ENCODE measurements at places on chromosomes 11 and 22. TPM values are rescaled to one million over a fixed set of nuclear protein-coding genes. Genes with fewer than 3 reads are reported as not detected.

Gene SYT13
- total RNA-seq: 0.30 TPM

Gene CBLIF
- not detected for total RNA-seq

- no peak for DNase-seq
Observed at GRCh38 chr11:36088266-36088972, 144.6 kb downstream of the LDLRAD3 start.

DNA sequence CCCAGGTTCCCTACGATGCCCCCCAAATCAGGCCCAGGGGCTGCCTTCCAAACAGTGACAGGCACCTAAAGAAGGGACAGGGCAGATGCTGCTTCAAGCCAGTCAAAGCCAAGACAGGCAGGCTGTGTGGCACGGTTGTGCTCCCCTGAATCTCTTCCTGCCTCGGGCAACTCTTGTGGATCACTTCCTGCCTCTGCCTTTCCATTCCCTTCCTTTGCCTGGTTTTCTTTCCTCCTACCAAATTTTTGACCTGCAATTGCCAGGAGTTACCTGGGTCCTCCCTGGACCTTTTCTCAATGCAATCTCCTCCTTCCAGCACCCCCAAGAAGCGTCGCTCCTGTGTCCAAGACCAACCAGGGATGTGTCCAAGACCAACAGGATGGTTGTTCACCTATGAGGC is 5.5 kb downstream of the C11orf16 start:
- DNase-seq: no peak

DNA sequence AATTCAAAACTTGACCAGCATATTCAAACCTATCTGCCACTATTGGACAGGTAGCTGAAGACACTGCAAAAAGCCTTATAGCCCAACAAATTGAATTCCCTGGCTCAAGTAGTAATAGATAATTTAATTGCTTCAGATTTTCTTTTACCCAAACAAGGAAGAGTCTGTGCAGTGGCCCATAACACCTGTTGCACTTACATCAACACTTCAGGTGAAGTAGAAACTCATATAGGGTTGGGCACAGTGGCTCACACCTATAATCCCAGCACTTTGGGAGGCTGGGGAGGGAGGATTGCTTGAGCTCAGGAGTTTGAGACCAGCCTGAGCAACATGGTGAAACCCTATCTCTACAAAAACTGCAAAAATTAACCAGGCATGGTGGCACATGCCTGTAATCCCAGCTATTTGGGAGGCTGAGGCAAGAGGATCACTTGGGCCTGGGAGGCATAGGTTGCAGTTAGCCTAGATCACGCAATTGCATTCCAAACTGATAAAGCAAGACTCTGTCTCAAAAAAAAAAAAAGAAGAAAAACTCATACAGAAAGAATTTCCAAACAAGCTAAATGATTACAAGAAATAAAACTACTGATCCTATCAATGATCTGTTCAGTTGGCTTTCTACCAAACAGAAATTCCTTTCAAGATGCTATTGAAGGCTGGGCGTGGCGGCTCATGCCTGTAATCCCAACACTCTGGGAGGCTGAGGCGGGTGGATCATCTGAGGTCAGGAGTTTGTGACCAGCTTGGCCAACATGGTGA is 9.5 kb downstream of the FOLR3 start:
- DNase-seq: peak; percentile 12

- DNase-seq: no peak
Observed at GRCh38 chr11:44980533-44981427, 30.1 kb upstream of the TP53I11 start.

DNA sequence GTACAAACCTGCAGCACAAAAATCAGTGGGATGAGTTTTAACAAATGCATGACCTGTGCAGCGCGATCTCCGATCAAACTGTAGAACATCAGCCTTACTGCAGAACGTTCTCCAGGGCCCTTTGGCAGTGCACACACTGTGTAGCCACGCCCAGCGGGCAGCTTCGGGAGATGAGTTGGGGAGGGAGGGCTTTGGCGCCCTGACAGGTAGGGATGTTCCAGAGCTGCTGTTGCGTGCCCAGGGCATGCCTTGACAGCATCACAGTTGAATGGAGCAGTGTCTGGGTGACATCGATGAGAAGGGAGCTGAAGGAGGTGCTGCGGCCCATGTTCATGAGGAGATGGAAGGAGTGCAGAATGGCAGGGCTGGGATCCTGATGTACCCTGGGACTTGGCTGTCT is 80.2 kb downstream of the TBC1D22A start:
- DNase-seq: no peak

GRCh38 chr11:122749005-122749687 is 89.2 kb upstream of the CRTAM start:
- no peak for DNase-seq
